ENCODE measurements at places on chromosomes 11 and 22. TPM values are rescaled to one million over a fixed set of nuclear protein-coding genes. Genes with fewer than 3 reads are reported as not detected.

Gene SYT8
- not detected for polyA plus RNA-seq

Gene KIF18A
- polyA plus RNA-seq, result 3.8 TPM

Gene SMIM35
- polyA plus RNA-seq, result 3.4 TPM

Gene KCNK4
- polyA plus RNA-seq, result not detected

Gene KIRREL3
- not detected for polyA plus RNA-seq

Gene OR8B8
- not detected for polyA plus RNA-seq

Gene AMPD3
- polyA plus RNA-seq, result 22.0 TPM

Gene POU2AF2
- polyA plus RNA-seq, result not detected

Gene CASP5
- polyA plus RNA-seq, result not detected

Data from naive B cell (primary cell).